Thoracic aorta (tissue), 2 donors: ENCODE measurements at places on chromosomes 5 and 9. TPM values are rescaled to one million over a fixed set of nuclear protein-coding genes. Genes with fewer than 3 reads are reported as not detected.
A peak's percentile ranks its signal among the peaks of the same experiment; 100 is the strongest.

The FOXB2 gene
- total RNA-seq = not detected

The FOXD4L5 gene
- total RNA-seq = 0.28 TPM

The WHRN gene
- total RNA-seq = 5.1 TPM

The LECT2 gene
- not detected for total RNA-seq

The KCNIP1 gene
- not detected for total RNA-seq

The TAF11L10 gene
- not detected for total RNA-seq

The PCDHGB2 gene
- 13.4 TPM for total RNA-seq

The LCN15 gene
- total RNA-seq = not detected

- H3K36me3 ChIP-seq = no peaks in the 10 kb centered on the region
- H3K4me3 ChIP-seq = no peak overlapping the region
Observed at GRCh38 chr9:80147866-80148265, 576.1 kb downstream of the TLE4 start.

DNA sequence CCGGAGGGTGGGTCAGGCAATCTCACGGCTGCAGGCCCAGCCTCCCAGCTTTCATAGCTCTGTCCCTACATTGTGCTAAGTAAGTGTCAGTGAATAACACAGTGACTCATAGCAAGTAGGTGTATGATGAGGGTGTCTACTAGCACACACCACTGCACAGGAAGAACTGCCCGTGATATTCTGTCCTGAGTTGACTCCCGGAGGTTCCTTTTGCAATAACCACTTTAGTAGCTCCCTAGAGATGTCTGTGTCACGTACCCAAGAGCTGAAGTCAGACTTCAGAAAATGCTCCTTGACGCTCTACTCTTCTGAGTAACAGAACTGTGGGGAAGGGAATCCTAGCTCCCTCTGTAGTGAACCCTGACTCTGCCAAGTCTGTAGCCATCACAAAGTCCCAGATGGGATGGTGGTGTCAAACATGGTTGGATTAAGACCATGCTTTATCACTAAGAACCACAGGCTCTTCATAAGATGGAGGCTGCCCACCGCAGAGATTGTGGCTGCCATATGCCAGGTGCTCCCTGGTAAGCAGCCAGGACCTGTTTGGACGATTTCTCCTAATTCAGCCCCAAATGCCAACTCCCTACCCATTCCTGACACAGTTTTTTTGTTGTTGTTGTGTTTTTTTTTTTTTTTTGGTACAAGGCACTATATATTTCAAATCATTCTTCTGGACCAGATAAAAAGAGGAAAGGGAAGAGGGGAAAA lies 352.6 kb upstream of the PANK3 start:
- H3K4me3 ChIP-seq = no peak overlapping the region
- DNase-seq = no peak
- no peak overlapping the region for H3K27ac ChIP-seq
- H3K36me3 ChIP-seq = no peaks in the 10 kb centered on the region

- no peaks in the 10 kb centered on the region for H3K36me3 ChIP-seq
- no peak overlapping the region for H3K27ac ChIP-seq
- DNase-seq = no peak
- H3K4me1 ChIP-seq = peaks cover under 1% of the 10 kb centered on the region
- no peak overlapping the region for H3K4me3 ChIP-seq
Observed at GRCh38 chr5:83204651-83205050, 127.3 kb downstream of the XRCC4 start.

- no peaks in the 10 kb centered on the region for H3K36me3 ChIP-seq
- H3K27ac ChIP-seq = no peak overlapping the region
- no peak for DNase-seq
- H3K27me3 ChIP-seq = no peaks in the 10 kb centered on the region
Observed at GRCh38 chr9:27453860-27454553, 70.1 kb upstream of the IFNK start.

- H3K27me3 ChIP-seq = no peaks in the 10 kb centered on the region
- DNase-seq = no peak
- H3K36me3 ChIP-seq = no peaks in the 10 kb centered on the region
- H3K4me3 ChIP-seq = no peak overlapping the region
- H3K27ac ChIP-seq = no peak overlapping the region
Observed at GRCh38 chr5:22678886-22679285, 174.3 kb downstream of the CDH12 start.

- H3K27ac ChIP-seq = peak overlapping the region; percentile 83
- DNase-seq = peak; percentile 84
- H3K4me1 ChIP-seq = peaks cover 40% of the 10 kb centered on the region
- H3K4me3 ChIP-seq = peak overlapping the region; percentile 73
Observed at GRCh38 chr9:134455934-134456755, 129.9 kb downstream of the RXRA start.

DNA sequence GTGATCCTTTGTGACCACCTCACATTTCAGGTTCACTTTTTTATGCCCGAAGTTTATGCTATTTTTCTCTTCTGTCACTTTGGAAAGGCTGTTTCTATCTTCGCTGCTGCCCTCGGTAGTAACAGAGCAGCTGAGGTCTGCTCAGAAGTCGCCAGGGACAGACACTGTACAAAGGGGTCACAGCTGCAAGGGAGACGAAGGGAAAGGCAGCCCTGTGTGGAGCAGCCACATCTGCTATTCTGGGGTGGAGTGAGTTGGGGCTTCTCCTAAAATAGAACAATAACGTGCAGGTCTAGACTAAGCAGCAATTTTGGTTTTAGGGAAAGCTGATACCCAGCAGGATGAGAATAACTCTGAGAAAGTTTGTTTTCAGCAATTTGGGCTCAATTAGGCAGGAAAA lies 72.5 kb downstream of the ACTL7B start:
- no peak overlapping the region for H3K4me3 ChIP-seq
- no peak overlapping the region for H3K27ac ChIP-seq
- peaks cover 3% of the 10 kb centered on the region for H3K4me1 ChIP-seq
- no peak for DNase-seq
- no peaks in the 10 kb centered on the region for H3K36me3 ChIP-seq

GRCh38 chr9:3746296-3747275 lies 220.8 kb upstream of the RFX3 start:
- H3K27me3 ChIP-seq = no peaks in the 10 kb centered on the region
- peaks cover 9% of the 10 kb centered on the region for H3K4me1 ChIP-seq

GRCh38 chr5:174503461-174504265 lies 220.7 kb upstream of the MSX2 start:
- no peaks in the 10 kb centered on the region for H3K4me1 ChIP-seq
- no peaks in the 10 kb centered on the region for H3K27me3 ChIP-seq
- no peak for DNase-seq
- no peaks in the 10 kb centered on the region for H3K36me3 ChIP-seq

DNA sequence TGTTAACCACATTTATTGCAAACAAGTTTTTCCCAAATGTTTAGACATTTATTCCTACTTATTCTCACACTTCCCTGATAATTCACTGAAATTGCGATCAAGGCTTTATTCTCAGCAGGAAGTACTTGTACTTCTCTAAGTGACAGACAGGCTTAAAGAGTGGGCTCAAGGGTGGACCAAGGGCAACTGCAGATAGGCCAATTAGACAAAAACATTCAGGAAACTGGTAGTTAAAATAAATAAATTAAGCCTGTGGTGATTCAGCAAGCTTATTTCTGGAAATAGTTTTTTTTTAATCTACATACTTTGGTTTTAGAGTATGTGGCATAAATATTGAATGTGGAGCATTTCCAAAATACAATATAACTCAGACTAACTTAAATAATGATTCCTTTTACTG lies 136.1 kb downstream of the UGCG start:
- DNase-seq = no peak
- peaks cover 13% of the 10 kb centered on the region for H3K4me1 ChIP-seq
- no peaks in the 10 kb centered on the region for H3K36me3 ChIP-seq
- no peak overlapping the region for H3K4me3 ChIP-seq
- no peaks in the 10 kb centered on the region for H3K27me3 ChIP-seq
- no peak overlapping the region for H3K27ac ChIP-seq

- H3K27me3 ChIP-seq = no peaks in the 10 kb centered on the region
- H3K4me3 ChIP-seq = no peak overlapping the region
- no peak overlapping the region for H3K27ac ChIP-seq
Observed at GRCh38 chr5:1660001-1660400, 136.2 kb upstream of the LPCAT1 start.

- H3K36me3 ChIP-seq = no peaks in the 10 kb centered on the region
- H3K27me3 ChIP-seq = no peaks in the 10 kb centered on the region
- no peak overlapping the region for H3K27ac ChIP-seq
- no peak for DNase-seq
- no peaks in the 10 kb centered on the region for H3K4me1 ChIP-seq
Observed at GRCh38 chr5:82959466-82959865, 117.7 kb downstream of the TMEM167A start.

GRCh38 chr9:132078699-132079356 lies 839 bp downstream of the MED27 start:
- H3K27me3 ChIP-seq = no peaks in the 10 kb centered on the region
- H3K4me1 ChIP-seq = peaks cover 30% of the 10 kb centered on the region
- DNase-seq = no peak
- H3K4me3 ChIP-seq = peak overlapping the region; percentile 93
- H3K27ac ChIP-seq = peak overlapping the region; percentile 70
- peaks cover 6% of the 10 kb centered on the region for H3K36me3 ChIP-seq

DNA sequence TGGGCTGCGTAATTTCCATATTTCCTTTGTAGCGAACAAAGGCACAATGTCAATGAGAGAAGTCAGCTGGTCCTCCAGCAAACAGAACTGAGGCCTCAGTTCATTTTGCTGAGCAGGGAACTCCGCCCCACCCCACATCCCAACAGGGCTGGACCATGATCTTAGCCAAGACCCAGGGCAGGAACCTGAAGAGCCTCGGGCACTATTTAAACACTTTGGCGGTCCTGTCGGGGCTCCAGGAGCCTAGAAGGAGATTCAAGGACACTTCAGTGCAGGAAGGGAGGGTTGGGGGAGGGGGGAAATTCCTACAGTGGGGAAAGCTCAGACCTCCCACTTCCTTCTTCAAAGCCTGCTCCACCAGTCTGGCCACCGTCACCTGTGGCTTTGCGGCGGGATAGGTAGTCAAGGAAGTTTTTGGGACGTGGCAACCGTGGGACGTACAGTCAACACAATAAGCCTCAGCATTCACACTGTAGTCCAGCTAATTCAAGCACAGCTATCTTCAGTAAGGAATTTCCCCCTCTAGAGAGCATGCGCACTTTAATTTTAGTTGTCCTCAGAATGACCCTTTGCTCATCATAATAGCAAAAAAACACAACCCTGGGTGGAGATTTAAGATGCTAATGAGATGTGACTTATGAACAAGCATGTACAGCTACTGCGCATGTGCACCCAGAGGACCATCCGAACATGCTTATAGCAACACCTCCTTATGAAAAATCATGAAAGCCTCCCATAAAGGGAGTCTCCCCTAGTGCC lies 30.9 kb downstream of the S1PR3 start:
- H3K27me3 ChIP-seq = no peaks in the 10 kb centered on the region
- no peaks in the 10 kb centered on the region for H3K36me3 ChIP-seq
- DNase-seq = no peak
- no peak overlapping the region for H3K27ac ChIP-seq
